BJ (cell line): ENCODE measurements at places on chromosomes 5 and 9.

- peak; percentile 59 for DNase-seq
Observed at GRCh38 chr9:112558476-112558875, 71.8 kb downstream of the KIAA1958 start.

DNA sequence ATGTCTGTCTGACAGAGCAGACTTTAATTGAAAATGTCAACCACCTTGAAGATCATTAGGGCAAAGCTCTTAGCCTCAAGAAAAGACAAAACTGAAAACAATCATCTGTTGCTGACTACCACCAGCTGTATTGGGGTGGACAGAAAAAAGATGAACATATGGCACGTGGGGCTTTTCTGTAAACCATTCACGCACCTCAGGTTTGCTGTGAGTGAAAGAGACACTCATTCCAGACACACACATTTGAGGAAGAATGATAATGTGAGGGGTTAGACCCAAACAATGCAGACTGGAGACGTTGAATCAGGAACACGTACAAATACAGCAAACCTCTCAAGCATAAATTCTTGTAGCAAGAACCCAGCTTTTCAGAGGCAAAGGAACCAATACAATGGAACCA is 158.7 kb downstream of the EBF1 start:
- DNase-seq: no peak

GRCh38 chr9:133405508-133406438 is 12.0 kb downstream of the REXO4 start:
- DNase-seq: no peak

- no peak for DNase-seq
Observed at GRCh38 chr5:35938568-35939227, at the start of gene CAPSL. Gene CAPSL, minus strand, starts transcription at chr5:35938622. Its CDS starts 17,502 bp downstream, at chr5:35921120.

- DNase-seq: no peak
Observed at GRCh38 chr5:60529001-60529400, 171.0 kb downstream of the DEPDC1B start.

GRCh38 chr9:13719446-13719845 is 440.0 kb upstream of the MPDZ start:
- no peak for DNase-seq

- DNase-seq: no peak
Observed at GRCh38 chr9:71638627-71639026, 129.7 kb downstream of the CEMIP2 start.

- DNase-seq: no peak
Observed at GRCh38 chr5:150141544-150142184, 14.0 kb downstream of the PDGFRB start.

DNA sequence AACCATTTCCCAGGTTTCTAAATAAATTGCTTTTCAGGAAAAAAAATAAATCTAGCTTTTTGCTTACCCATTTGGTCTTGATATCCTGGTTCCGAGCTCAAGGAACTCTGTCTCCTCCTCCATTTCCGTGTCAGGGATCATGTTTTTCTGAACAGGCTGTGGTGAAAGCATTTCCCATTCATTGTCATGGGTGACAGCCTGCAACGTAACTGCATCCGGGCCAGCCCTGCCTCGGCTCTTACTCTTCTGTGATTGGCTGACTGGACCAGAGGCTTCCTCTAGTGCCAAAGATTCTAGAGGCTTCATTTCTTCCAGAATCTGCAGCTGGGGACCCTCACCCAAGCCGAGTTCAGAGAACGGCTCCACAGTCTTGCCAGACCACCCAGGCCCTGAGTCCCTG is 61.0 kb upstream of the PCA3 start:
- DNase-seq: no peak
